ENCODE measurements at places on chromosomes 7 and 10.

GRCh38 chr10:123140983-123141390 lies 5.2 kb downstream of the HMX3 start:
- DNase-seq = no peak

DNA sequence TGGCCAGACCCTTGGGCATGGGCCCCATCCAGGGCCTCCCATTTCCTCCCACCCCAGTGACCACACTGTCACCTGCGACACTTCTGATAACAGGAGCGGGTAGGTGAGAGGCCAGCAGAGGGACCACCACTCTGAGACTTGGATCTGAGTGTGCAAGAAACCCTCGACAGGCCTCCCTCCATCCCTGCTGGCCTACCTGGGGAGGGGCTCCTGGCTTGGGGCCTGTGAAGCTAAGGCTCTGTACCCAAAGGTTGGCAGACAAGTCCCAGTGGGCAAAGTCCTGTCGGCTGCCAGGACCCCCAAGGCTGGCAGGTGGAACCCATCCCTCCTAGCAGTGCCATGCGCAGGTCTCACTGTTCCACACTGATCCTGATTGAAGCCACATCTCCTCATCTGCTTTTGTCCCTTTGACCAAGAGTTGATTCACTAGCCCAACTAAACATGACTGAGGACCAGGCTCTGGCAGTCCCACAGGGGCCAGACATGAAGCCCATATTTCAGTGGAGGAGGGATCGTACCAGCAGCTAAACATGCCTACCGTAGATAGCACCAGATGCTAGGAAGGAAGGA lies 1.2 kb upstream of the PGAM2 start:
- DNase-seq = no peak

DNA sequence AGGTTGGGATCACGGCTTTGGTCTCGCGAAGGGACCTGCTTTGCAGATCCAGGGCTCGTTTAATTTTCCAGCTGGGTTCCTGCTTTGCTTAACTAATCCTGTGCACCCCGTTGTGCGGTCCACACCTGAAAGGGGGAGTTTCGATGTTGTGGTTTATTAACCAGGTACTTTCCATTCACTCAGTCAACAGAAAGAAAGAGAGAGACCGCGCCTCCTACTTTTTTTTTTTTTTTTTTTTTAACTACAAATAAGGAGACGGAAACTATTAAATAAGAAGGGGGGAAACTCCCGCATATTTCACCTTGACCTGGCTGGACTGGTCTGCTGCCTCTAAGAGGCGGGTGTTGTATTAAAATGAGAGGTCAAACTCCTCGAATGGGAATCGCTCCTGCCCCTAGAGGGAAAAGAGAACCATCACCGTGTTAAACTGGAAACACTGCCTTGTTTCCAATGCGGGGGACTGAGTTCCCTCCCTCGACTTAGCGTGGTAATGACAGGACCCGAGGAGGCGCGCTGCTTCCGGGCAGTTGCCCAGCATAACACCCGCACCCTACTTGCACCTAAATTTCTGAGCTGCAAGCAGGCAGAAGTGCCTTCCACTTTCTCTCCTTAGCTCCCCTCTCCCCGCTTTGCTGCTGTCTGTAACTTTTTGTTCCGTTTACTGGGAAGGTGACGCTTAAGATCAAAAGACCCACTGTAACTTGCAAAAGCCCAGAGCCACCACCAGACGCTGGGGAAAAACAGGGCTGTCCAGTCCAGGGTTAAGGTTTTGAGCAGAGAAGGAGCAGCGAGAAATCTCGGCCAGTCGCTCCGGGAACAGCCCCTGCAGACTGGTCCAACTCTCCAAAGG lies 1.1 kb upstream of the ITGB8 start:
- DNase-seq = no peak

GRCh38 chr10:13943735-13944398 lies 357.1 kb downstream of the PRPF18 start:
- DNase-seq = no peak

- DNase-seq = no peak
These were observed 41.6 kb downstream of the NEBL start for GRCh38 chr10:20855398-20856038.

GRCh38 chr7:75688200-75689136 lies 50.3 kb downstream of the HIP1 start:
- DNase-seq = no peak

DNA sequence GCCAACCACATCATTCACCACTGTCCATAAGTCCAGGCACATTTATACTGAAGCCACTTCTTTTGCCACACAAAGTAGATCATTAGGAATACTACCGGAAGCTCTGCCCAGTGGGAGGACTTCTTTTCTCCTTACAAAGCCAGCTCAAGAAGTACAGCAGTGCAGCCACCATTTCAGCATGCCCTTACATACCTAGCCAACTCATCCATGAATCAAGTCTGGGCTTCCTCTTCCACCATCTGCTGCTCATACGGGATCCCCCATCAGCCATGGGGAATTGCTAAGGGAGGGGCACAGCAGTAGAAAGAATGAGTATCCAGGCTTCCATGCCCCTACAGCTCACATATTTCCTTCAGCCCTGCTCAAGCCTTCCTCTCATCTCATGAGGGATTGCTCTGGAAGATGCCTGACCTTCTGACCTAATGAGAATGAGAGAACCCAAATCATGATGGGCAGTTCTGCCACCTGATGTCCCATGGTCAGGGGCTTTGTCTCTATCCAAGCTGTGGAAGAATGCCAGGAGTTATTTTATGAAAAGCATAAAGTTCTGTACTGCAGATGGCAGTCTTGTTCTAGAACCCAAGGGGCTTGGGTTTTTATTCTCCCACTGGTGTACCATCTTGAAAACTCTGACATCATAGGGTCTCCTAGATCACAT lies 39.5 kb downstream of the ACSM6 start:
- no peak for DNase-seq

- DNase-seq = no peak
These were observed 83.6 kb downstream of the DNAJC1 start for GRCh38 chr10:21919906-21920305.

GRCh38 chr7:33750177-33750576 lies 155.2 kb upstream of the BMPER start:
- DNase-seq = no peak

Measured in activated CD8-positive, alpha-beta memory T cell treated with anti-CD3 and anti-CD28 coated beads for 48 hours (primary cell).